ENCODE measurements at places on chromosomes 7 and 10.
A peak's percentile ranks its signal among the peaks of the same experiment; 100 is the strongest.

GRCh38 chr7:74284781-74285259 lies 4.4 kb upstream of the CLIP2 start:
- DNase-seq: no peak

GRCh38 chr10:123967626-123968243 lies 76.1 kb upstream of the CPXM2 start:
- peak; percentile 74 for DNase-seq

GRCh38 chr7:94449151-94449725 lies 54.5 kb downstream of the COL1A2 start:
- no peak for DNase-seq

GRCh38 chr7:142880876-142881505 lies 4.6 kb downstream of the TRPV6 start:
- DNase-seq: peak; percentile 31

- DNase-seq: no peak
Observed at GRCh38 chr7:1611708-1612241, 41.9 kb upstream of the PSMG3 start.

- peak; percentile 86 for DNase-seq
Observed at GRCh38 chr7:83957333-83957732, 237.3 kb downstream of the SEMA3A start.

DNA sequence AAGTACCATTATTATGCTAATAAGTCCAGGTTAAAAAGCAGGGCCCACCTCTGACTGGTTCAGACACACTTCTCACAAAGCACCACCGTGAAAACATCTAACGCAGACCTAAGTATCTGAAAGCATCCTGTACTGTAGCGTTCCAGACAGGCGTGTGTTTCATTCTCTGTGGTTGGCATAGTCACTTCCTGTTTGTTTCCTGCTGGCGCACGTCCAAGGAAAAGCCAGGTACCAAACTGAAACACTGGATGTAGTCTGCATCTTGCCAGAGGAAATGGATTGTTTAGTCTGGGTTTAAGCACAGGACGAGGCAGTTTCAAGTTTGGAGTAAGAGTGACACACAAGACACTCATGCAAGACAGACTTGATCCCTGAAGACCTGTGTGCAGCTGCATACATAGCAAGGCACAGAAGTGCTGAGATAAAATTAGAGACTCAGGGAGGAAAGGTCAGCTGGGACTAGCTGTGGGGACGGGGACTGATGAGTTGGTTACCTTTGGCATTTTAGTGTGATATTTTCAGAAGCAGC lies 23.3 kb downstream of the BPGM start:
- DNase-seq: peak; percentile 32

- DNase-seq: no peak
Observed at GRCh38 chr10:4183761-4184261, 398.8 kb upstream of the KLF6 start.

GRCh38 chr10:75709245-75709644 lies 277.8 kb downstream of the LRMDA start:
- DNase-seq: no peak

GRCh38 chr7:156423876-156424275 lies 216.7 kb upstream of the RNF32 start:
- no peak for DNase-seq

GRCh38 chr10:52993109-52993508 lies 220.5 kb upstream of the MBL2 start:
- no peak for DNase-seq

DNA sequence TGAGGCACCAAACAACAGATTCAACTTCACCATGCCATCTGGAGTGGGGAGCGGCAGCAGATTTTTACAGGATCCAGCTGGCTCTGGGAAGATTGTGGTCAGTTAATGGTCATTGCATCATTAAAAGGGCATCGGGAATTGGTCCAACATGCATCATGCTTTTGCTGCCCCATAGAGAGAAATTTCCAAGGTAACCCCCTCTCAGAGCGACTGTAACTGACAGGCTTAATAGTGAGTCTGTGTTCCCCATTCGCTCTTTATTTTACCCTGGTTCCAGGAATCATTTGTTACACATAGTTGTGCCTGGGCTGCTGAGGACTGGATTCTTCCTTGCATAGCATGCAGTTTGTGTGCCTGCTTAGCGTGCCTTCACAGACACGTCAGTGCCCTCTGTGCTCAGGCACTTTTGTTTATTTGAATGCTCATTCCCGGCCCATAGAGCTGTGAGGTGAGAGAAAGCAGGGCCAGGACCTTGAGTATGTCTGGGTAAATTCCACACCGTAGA lies 49.9 kb downstream of the CDHR3 start:
- DNase-seq: peak; percentile 38

DNA sequence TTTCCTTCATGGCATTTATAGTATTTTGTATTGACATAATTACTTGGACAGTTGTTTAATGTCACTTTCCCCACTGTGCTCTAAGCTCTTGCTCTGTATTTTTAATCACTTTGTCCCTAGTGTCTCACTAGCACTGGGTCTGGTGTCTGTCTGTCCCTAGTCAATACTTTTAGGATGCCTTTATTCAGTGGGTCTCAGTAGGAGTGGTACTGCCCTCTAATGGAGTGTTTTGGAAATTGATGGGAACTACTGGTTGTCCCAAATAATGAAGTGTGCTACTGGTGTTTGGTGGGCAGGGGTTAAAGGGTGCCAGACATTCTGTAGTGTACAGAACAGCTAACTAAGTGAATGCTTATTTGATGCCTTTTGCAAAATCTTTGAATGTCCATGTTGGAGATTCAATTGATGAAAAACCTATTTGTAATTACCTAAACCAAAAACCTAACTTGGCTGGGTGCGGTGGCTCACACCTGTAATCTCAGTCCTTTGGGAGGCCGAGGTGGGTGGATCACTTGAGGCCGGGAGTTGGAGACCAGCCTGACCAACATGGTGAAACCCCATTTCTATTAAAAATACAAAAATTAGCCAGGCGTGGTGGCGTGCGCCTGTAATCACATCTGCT lies 33.3 kb downstream of the CDK14 start:
- DNase-seq: peak; percentile 75

DNA sequence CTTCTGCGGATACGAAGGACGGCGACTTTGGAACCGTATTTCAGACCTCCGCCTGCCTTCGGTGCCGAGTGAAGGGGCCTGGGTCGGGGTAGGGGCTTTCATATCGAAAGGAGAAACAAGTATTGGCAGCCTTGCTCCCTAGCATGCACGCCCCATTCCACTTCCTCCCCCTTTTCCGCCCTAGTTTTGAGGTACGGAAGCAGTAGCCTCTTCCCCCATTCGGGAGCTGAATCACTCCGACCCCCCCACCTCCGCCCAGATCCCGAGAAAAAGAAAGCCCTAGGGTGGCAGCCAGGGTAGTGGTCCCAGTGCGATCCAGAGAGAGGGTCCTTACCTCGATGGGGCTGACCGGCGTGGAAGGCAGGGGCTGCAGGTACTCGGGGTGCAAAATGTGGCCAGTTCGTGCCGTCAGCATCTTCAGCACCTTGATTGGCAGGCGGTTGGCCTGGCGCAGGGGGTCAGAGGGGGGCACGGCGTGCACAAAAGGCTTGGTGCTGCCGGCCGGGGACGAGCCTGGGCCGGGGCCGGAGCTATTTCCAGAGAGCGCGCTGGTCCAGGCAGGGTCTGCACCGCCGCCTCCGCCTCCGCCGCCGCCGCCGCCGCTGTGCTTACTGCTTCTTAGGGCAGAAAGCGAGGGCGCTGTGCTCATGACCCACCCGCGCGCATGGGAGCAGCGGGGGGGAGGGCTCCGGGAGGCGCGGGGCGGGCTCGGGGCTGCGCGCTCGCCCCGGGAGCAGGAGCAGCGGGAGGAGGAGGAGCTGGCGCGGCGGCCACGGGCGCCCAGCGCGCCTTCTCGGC lies 594 bp downstream of the ZNF503 start:
- no peak for DNase-seq

DNA sequence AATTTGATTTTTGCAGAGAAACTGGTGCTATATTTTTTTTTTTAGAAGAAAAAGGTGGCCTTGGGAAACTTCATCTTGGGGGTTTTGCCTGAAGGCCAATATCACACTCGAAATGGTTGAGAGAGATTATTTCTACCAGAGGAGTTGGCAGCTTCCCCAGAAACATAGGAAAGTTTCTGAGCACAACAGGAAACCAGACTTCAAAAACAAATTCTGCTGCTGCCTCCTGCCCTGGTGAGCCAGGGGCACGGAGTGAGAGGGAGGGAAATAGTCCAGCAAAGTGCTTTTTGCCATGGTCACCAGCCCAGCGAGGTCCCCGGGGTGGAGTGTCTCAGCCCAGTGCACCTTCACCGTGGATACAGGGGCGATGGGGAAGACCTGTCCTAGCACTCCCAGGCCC lies 61.1 kb downstream of the FOXI2 start:
- no peak for DNase-seq

- peak; percentile 68 for DNase-seq
Observed at GRCh38 chr7:26616235-26616634, 248.2 kb downstream of the SKAP2 start.

GRCh38 chr7:90383422-90383821 lies 19.8 kb upstream of the CLDN12 start:
- no peak for DNase-seq

GRCh38 chr10:35598379-35598778 lies 6.8 kb upstream of the GJD4 start:
- no peak for DNase-seq

GRCh38 chr7:32935558-32935957 lies 21.7 kb upstream of the FKBP9 start:
- DNase-seq: no peak

DNA sequence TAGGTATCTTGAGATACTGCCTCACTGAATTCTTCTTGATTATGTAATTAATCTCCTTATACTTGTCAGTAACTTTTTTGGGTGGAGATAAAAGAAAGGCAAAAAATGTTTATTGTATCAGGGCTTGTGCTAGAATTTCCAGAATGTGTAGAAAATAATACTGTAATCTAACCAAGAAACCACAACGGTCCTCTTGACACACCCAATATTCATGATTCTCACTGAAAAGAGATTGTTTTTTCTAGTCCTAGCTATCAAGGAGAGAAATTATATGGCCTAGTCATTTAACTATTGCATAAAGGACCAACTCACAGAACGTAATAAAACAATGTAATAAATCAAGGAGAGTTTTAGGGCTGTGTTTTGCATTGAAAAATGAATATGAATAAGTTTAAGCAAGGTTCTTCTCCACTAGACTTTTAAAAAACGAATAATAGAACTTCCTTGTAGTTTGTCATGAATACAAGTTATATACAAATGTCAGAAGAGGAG lies 80.0 kb upstream of the STEAP4 start:
- DNase-seq: no peak

GRCh38 chr10:33483816-33484190 lies 149.3 kb upstream of the NRP1 start:
- no peak for DNase-seq

- DNase-seq: peak; percentile 43
Observed at GRCh38 chr7:81659697-81660395, 110.0 kb downstream of the HGF start.

- DNase-seq: no peak
Observed at GRCh38 chr10:132654121-132654571, 116.6 kb downstream of the INPP5A start.

GRCh38 chr7:89023877-89024276 lies 228.3 kb upstream of the TEX47 start:
- no peak for DNase-seq

DNA sequence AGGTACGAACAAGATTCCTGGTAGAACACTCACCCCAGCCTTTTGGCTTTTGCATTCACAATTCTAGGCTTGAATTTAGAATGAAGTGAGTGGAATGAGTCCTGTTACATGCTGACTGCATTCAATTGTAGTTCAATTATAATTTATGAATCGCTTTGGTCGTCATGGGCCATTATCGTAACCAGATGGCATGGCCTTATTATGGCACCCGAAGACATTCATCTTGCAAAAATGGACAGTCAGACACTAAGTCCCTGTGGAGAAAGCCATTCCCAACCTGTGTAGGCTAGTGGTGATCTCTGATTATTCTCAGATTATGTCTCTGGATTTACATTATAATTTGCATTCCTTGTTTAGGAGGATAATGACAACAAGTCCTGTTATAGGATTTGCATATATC lies 292.4 kb upstream of the NPSR1 start:
- DNase-seq: no peak

DNA sequence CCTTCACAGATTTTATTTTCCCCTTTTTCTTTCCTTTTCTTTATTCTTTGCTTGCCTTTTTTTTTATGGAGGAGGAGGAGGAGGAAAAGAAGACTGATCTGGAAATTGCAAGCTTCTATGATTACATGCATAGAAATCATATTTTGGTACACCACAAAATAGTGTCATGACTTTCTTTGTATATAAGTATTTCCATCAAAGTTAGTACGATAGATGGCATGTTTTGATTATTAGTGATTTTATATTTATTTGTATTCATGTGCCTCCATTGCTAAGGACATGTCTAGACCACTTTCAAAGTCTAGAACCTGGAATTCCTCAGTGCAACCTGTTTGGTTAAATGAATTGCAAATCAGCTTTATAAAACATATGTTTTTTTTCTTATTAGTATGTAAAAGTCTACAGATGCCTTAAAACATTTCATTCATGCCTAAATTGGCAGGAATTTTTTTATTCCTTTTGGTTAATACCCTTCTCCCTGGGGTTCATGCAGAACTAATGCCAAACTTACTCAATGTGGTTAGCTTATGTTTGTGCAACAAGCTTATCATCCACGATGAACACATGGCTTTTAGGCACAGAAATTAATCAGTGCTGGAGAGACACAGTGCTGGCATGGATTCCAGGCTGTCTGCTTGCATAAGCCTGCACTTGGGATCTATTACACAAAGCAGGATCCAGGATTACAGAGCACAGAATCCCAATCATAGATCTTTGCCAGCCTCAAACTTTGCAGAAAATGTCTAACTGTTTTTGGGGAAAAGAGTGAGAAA lies 213.1 kb downstream of the CHRM2 start:
- DNase-seq: no peak

GRCh38 chr10:98186681-98187080 lies 52.2 kb downstream of the R3HCC1L start:
- no peak for DNase-seq

GRCh38 chr7:39458061-39458745 lies 108.0 kb upstream of the YAE1 start:
- DNase-seq: peak; percentile 22

DNA sequence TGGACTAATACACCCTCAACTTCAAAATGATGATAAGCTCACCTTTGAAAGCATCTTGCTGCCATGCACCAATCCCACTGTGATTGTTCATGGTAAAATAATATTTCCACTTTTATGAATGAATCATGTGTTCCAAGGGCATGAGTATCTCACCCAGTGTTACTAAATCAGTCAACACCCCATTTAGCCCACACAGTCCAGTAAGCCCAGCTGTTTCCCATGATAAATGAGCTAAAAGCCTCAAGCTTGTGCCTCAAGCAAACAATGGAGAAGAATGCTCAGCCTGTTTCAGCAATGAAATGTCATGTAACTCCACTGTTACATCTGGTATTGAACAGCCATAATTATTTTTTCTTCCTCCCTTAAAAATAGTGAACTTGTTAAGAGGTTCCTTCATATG lies 442.5 kb downstream of the XPNPEP1 start:
- DNase-seq: no peak

GRCh38 chr7:25349283-25350017 lies 121.2 kb upstream of the NPVF start:
- DNase-seq: no peak

- DNase-seq: no peak
Observed at GRCh38 chr10:14609178-14609577, 165.5 kb downstream of the FAM107B start.

- DNase-seq: no peak
Observed at GRCh38 chr7:139889186-139889871, 60.3 kb downstream of the TBXAS1 start.
